Common myeloid progenitor, CD34-positive (primary cell): ENCODE measurements at places on chromosomes 3 and 15.
A peak's percentile ranks its signal among the peaks of the same experiment; 100 is the strongest.

DNA sequence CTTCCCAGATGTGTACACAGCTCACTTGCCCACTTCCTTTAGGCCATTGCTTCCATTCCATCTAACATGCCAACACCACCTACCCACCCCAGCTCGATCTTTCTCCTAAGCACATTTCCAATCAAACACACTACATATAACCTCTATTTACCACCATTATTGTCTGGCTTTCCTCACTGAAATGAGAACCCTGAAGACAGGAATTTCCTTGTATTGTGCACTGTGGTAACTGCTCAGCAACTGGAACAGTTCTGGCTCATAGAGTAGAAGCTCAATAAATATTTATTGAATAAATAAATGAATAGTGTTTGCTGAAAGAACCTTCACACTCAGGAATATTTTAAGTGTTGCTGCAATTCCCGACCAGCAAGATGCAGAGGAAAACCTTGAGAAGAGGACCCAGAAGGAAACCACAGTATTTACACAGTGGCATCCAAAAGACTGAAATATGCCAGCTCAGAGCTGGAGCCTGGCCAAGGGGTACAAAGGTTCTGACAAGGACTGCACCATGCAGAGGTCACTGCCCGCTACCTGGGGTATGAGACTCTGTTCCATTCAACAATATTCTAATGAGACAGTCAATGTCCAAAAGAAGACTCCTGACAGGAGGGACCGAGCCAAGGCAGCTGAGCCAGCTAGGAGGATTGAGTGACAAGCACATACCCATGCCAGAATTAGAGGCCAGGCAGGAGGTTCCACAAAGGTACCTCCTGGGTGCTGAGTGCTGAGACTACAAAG, 168.8 kb downstream of the NUP210 start:
- no peak overlapping the region for H3K4me3 ChIP-seq
- DNase-seq, result no peak

DNA sequence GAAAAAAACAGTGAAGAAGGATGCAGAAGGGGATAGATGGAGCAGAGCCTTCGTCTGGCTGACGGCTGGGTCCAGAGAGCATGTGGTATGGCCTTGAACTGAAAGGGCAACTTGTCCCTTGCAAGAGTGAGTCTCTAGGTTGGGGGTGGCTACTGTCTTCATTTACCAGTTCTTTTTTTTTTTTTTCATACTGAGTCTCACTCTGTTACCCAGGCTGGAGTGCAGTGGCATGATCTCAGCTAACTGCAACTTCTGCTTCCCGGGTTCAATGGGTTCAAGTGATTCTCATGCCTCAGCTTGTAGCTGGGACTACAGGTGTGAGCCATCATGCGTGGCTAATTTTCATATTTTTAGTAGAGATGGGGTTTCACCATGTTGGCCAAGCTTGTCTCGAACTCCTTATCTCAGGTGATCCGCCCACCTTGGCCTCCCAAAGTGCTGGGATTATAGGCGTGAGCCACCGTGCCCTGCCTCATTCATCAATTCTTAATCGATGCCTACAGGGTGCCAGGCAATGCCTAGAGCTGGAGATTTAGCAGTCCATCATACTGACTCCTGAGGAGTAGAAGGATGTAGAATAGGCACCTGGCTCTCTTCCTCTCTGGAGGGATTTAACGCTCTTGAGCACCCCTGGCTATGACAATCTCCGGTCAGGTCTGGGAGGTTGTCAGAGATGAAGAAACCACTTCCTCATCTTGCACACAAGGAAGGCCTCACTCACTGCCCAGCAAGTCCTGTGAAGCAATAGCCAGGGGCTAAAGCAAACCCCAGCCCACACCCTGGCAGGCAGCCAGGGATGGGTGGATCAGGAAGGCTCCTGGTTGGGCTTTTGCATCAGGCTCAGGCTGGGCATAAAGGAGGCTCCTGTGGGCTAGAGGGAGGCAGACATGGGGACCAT, at the start of gene CAMP:
Gene CAMP, plus strand, starts transcription at position 880 of the 898 bp plus-strand sequence. Its CDS starts 17 bp downstream, at position 897.
- no peak within 1 kb of the TSS for H3K4me3 ChIP-seq
- H3K4me1 ChIP-seq, result no peaks in the 10 kb centered on the region
- no peaks in the 10 kb centered on the region for H3K36me3 ChIP-seq
- no peak within 1 kb of the TSS for H3K27ac ChIP-seq

GRCh38 chr3:127524296-127524896, 66.1 kb downstream of the TPRA1 start:
- no peaks in the 10 kb centered on the region for H3K36me3 ChIP-seq
- no peak overlapping the region for H3K27ac ChIP-seq
- H3K4me3 ChIP-seq, result no peak overlapping the region
- H3K27me3 ChIP-seq, result peaks cover 1% of the 10 kb centered on the region
- DNase-seq, result no peak

- no peak overlapping the region for H3K4me3 ChIP-seq
- H3K27me3 ChIP-seq, result no peaks in the 10 kb centered on the region
- H3K27ac ChIP-seq, result no peak overlapping the region
Observed at GRCh38 chr3:170768334-170768801, 101.6 kb downstream of the RPL22L1 start.

DNA sequence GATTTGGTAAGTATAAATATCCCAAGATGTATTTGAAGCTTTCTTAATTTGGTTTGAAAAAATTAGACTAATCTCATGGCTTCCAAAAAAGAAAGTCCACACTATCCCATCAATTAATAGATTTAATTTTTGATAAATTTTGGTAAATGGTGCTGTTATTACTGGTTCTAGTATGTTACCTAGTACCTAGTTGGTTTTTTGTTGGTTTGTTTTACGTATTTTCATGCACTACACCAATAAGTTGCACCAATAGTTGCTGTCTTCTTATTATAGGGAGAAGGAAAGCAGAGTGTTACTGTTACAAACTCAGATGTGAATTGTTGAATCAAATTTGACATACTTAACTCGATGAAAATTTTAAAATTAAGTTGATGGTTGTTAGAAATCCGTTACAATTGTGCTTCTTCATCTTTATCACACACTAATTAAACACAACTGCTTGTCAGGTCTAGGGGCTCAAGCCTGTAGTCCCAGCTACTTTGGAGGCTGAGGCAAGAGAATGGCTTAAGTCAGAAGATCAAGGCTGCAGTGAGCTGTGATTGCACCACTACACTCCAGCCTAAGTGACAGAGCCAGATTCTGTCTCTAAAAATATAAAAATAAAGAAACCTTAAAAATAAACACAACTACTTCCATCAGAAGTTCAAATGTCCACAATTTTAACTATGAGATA, 23.1 kb upstream of the MBNL1 start:
- no peak for DNase-seq
- H3K27ac ChIP-seq, result peak overlapping the region; percentile 94
- H3K4me3 ChIP-seq, result peak overlapping the region; percentile 82
- no peaks in the 10 kb centered on the region for H3K27me3 ChIP-seq

GRCh38 chr3:56894881-56895431, 93.2 kb upstream of the ARHGEF3 start:
- no peak overlapping the region for H3K27ac ChIP-seq
- peaks cover 16% of the 10 kb centered on the region for H3K4me1 ChIP-seq
- peak overlapping the region; percentile 13 for H3K4me3 ChIP-seq
- no peaks in the 10 kb centered on the region for H3K27me3 ChIP-seq

GRCh38 chr3:52681596-52681995, 4.1 kb downstream of the PBRM1 start:
- peaks cover 17% of the 10 kb centered on the region for H3K4me1 ChIP-seq
- H3K27me3 ChIP-seq, result no peaks in the 10 kb centered on the region
- peak overlapping the region; percentile 64 for H3K27ac ChIP-seq
- H3K36me3 ChIP-seq, result peaks cover 14% of the 10 kb centered on the region
- H3K4me3 ChIP-seq, result no peak overlapping the region

DNA sequence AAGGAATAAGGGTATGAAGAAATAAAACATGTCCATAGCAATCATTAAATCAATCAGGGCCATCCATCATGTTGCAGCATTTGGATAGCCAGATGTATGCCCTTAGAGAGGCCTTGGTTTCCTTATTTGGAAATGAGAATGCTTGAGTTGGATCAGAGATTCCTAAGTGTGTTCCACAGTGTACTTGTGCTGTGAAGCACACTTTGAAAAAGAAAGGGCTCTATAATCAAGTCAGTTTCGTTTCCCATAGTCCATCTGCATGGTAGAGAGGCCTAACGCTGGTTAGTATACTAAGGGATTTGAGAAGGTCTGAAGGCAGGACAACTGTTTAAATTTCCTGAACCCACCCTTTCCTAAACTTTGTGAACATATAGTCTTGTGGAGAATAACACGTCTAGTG, 30.9 kb downstream of the RBMS3 start:
- no peaks in the 10 kb centered on the region for H3K27me3 ChIP-seq
- no peaks in the 10 kb centered on the region for H3K36me3 ChIP-seq
- DNase-seq, result no peak

DNA sequence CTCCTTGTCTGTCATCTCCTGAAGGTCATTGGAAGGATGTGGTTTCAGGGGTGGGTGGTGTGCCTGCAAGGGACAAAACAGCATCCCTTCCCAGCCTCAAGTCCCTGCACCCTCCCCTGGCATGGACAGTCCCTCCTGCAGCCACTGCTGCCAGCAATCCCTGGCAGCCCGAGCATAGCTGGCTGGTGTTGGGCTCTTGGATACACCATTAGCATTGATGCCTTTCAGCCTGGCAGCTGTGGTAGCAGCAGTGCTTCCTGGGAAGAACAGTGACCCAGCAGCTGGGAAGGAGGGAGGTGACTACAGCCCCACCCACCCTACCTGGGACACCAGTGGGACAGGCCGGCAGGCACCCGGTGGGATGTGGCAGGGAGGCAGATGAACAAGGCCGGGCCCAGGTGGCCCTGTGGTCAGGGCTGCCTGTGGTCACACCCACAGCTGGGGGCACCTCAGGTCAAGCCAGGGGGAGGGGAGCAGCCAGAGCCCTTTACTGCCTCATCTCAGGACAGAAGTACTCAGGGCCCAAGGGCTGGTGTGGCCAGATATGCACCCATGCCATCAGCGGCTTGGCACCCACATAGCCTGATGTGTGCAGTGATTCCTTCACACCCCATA, 32.9 kb upstream of the TMEM115 start:
- no peaks in the 10 kb centered on the region for H3K4me1 ChIP-seq
- DNase-seq, result no peak
- no peak overlapping the region for H3K4me3 ChIP-seq

DNA sequence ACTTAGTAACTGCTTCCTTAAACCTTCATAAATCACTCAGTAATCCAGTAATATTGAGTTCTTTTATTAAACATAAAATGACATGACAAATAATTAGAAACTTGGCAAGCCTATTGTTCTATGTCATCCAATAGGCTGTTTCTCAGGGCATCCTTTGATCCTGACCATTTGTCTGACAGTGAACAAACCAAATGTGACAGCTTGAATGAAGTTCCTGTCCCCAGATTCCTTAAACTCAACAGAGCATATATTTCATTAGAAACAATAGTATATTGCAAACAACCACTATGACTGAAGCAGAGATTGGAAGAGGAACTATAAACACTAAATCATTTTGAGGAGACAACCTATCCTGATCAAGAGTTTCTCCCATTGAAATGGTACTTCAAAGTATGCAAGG, 113.6 kb upstream of the MDFIC2 start:
- no peak overlapping the region for H3K27ac ChIP-seq
- H3K4me1 ChIP-seq, result no peaks in the 10 kb centered on the region
- DNase-seq, result no peak
- H3K4me3 ChIP-seq, result no peak overlapping the region

DNA sequence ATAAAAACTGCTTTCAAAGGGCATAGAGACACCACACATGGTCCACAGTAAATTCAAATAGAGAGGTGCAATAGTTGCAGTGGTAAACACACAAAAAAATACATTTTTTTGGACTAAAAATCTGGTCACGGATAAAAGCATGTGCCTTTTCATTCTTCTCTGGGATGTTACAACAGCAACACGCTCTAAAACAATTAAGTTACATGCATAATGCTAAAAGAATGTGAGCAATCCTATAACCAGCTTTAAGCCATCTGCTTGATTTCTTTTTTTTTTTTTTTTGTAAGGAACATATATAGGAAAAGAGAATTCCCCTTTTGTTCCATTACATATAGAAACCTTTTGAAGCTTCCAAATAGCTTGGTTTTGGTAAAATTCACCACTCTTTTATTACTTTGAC, 20.0 kb downstream of the WNT5A start:
- H3K4me1 ChIP-seq, result no peaks in the 10 kb centered on the region
- DNase-seq, result no peak
- H3K36me3 ChIP-seq, result no peaks in the 10 kb centered on the region
- H3K27me3 ChIP-seq, result peaks cover 31% of the 10 kb centered on the region
- H3K27ac ChIP-seq, result no peak overlapping the region
- no peak overlapping the region for H3K4me3 ChIP-seq

GRCh38 chr15:94324835-94325767, 93.7 kb downstream of the MCTP2 start:
- peaks cover 36% of the 10 kb centered on the region for H3K36me3 ChIP-seq
- H3K4me1 ChIP-seq, result peaks cover 6% of the 10 kb centered on the region
- no peak overlapping the region for H3K4me3 ChIP-seq

DNA sequence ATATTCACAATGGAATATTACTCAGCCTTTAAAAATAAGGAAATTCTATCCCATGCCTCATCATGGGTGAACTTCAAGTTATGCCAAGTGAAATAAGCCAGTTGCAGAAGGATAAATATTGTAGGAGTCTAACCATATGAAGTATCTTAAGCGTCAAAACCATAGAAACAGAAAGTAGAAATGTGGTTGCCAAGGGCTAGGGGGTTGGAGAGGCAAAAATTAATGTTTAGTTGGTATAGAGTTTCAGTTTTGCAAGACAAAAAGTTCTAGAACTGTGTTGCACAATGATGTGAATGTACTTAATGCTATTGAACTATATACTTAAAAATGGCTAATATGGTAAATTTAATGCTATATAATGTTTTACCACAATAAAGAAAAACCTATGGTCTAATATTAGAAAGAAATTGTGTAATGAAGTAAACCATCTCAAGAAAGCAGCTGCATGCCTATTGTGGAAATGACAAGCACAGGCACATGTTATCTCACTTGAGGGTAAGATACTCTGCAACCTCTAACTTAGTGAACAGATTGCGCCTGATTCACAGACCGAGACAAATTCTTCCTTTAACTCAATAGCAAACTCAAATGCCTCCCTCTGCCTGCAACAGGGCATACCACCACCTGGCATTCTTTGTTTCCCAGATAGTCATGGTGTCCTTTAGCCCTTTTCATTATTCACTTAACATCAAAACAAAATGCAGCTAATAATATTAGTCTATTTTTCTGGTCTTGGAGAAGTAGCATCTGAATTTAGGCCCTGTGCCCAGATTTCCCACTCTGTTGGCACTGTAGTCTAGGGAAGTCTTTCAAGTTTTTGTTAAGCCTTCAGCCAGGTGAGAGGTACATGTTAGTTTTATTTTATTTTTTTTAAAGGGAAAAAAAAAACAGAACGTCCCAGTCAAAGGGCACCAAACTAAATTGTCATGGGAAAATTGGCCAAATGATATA, 80.2 kb upstream of the ACP3 start:
- no peaks in the 10 kb centered on the region for H3K36me3 ChIP-seq
- no peak for DNase-seq
- H3K4me3 ChIP-seq, result no peak overlapping the region
